Left forelimb (tissue), 1 donor: ENCODE measurements at places on chromosomes 5 and 9.

DNA sequence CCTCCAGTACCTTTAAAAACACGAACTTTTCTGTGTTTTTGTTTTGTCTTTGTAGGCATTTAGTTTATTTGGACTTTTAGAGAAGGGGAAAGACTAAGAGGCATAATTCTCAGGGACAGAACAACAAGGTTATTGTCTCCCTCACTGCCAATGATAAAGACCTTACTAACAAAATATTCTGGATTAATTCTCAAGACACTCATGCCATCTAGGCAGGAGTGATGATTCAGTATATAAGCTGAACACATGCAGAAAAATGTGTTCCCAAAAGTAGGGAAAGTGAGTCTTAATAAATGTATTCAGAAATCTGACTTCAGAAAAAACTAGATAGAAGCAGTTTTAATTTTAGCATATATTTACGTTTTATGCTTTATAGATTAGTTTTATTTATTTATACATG, 17.4 kb upstream of the ASPN start:
- no peak for DNase-seq

- no peak for DNase-seq
Observed at GRCh38 chr9:37405350-37405749, 17.1 kb upstream of the GRHPR start.

DNA sequence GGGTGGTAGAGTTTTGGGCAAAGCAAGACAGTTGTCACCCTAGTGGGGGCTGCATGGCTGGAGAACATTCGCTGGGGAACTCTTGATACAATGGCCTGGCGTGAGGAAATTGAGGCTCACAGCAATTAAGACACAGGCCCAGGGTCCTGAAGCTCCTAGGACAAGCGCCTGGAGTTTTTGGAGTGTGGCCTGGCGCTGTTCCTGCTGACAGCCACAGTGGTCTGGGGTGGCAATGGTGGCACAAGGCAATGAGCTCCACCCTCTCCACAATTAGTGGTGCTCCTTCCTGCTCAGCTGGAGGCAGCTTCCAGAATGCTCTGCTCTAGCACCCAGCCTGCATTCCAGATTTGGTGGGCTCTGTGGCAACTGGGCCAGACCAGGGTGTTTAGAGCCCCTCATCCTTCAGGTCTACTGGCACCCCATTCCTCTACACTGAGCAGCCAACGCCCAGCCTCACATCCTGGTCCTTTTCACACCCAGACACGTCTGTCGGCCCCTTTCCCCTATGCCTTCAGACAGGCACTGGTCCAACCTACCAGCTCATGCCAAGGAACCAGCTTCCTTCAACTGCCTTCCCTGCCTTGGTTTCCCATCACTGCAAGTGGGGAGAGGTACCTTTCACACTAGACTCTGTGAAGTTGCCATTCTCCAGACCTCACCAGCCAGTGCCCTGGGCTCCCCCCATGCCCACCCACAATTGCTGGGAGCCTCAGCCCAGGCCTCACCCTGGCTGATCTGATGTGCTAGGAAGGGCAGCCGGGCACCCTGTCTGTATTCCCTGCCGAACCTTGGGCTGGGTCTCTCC, 138.1 kb upstream of the COL5A1 start:
- DNase-seq, result peak; percentile 41

DNA sequence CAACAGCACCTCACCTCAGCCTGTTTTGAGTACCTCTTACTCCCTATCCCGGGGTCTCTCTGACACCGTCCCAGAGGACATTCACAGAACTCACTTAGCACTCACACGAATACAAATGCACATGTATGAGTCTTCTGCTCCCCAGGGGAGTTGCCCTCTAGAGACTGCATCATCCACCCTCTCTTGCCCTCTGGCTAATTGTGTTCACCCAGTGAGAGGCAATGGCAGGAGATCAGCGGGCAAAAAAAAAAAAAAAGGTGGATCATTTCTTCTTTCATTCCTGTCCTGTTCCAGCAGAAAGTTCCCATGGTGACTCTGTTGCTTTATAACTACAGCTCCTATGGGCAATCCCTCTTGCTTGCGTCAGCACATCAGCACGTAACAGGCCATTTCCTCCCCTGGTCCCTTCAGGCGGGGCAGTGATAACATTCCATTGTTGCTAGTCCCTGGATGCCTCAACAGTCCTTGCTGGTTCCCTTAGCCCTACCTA, 23.5 kb upstream of the SNX2 start:
- no peak for DNase-seq

GRCh38 chr9:132948482-132949050, 4.2 kb upstream of the TSC1 start:
- DNase-seq, result no peak

DNA sequence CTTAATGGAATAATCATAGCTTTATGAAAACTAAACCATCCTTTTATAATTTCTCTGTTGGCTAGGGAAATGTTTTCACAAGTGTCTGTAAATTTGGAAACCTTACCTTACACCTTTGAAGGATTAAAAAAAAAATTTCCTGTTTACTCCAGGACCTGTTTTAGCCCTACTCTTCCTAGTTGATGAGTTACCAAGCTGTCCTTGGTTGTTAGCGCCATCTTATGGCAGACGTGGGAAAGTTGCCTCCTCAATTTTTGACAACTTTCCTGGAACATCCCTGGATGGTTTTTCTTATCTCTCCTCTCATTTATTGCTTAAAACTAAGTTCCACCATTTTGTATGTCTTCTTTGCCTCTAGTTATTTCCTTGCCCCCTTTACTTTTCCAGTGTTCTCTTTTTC, 25.7 kb downstream of the ZSWIM6 start:
- DNase-seq, result no peak

DNA sequence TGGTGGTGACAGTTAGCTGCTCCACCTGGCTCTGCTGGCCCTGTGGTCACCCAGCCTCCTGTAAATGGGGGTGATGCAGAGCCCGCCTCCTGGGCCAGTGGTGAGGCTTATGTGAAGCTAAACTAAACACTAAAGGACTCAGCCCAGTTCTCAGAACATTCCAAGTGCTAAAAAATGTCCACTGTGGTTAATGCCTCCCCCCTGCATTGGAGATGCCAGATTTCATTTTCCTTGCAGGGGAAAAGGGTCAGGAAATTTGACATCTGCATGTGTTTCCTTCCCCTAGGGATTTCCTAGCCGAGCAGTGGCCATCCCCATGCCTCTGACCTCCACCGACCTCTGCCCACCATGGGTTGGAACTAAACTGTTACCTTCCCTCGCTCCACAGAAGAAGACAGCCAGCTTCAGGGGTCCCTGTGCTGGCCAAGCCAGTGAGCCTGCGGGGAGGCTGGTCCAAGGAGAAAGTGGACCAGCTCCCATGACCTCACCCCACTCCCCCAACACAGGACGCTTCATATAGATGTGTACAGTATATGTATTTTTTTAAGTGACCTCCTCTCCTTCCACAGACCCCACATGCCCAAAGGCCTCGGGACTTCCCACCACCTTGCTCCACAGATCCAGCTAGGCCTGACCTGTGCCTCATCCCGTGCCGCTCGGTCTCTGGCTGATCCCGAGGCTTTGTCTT, 13.0 kb downstream of the CD74 start:
- no peak for DNase-seq

GRCh38 chr9:12739014-12739652, 35.7 kb upstream of the LURAP1L start:
- no peak for DNase-seq

DNA sequence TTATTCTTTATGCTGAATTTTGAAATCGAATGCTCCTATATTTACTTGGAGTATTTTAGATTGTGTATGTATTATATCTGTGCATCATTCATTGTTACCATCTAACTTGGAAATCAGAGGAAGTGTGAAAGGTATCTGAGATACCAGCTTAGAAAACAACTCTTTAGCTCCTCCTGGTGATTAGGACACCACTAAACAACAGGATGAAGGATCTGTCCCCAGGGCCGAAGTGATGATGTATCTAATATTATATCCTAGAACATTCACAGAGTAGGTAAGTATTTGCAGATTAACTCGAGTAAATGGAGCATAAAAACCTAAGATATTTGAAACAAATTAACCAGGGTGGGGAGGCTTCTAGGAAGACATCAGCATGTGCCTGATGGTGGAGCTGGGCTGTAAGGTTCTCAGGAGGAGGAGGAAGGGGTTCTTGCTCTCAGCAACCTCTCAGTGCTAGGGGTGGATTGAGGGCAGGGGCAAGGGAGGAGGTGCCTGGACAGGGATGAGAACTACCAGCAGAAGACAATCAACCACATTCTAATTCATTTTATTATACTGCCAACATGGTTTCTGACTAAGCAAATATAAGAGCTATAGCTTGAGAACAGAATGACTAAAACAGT, 2.6 kb upstream of the NFIL3 start:
- no peak for DNase-seq

GRCh38 chr5:5293029-5293428, 129.4 kb upstream of the ICE1 start:
- no peak for DNase-seq

DNA sequence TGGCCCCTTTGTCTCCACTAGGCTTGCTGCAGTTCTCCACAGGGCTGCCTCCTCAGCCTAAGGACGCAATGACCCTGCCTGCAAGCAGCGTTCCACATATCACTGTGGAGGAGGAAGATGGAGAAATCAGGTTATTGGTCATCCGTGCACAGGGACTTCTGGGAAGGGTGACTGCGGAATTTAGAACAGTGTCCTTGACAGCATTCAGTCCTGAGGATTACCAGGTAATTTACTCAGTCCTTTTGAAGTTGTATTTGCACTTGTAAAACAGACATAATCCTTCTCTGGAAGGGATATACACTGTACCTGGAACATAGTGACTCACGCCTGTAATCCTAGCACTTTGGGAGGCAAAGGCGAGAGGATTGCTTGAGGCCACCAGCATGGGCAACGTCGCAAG, 116.6 kb downstream of the ADGRV1 start:
- no peak for DNase-seq

DNA sequence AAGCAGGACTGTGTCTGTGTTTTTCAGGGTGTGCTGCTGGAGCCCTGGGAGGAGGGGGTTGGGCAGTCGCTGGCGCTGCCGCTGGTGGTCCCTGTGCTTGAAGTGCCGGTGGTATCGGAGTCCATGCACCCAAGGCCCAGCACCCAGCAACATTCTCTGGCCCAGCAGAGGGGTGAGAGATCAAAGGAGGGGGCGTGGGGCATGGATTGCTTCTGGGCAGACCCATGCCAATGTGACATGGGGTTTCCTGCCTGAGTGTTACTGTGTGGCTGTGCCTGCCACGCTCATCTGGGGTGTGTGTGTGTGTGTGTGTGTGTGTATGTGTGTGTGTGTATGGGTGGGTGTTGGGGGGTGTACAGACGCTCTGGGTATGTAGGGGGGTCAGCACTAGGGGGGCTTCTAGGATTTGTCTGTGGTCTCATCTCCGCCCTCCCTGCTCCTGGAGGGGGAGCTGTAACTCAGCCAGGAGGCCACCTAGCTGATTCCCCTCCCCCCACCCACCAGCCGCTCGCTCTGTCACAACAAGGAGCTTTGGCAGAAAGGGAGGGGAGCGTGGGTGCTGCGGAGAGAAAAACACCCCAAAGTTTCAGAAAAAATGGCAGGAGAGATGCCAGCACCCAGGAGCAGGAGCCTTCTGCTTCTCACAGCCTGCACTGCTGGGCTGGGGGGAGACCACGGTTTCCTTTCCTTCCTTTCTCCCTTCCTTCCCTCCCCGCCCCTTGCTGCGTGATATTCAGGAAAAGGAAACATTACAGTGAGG, 35.9 kb upstream of the HSPA9 start:
- DNase-seq, result peak; percentile 75

GRCh38 chr9:133148199-133149129, 15.2 kb downstream of the GBGT1 start:
- no peak for DNase-seq
